Thoracic aorta endothelial cell (primary cell): ENCODE measurements at places on chromosomes 2 and 18. TPM values are rescaled to one million over a fixed set of nuclear protein-coding genes. Genes with fewer than 3 reads are reported as not detected.

The TMEFF2 gene
- total RNA-seq, result under 0.01 and 0.07 TPM in 2 replicates

The DYSF gene
- 122 and 135 TPM in 2 replicates for total RNA-seq

The HJURP gene
- 42.0 and 56.3 TPM in 2 replicates for total RNA-seq

The CWC22 gene
- 25.0 and 26.9 TPM in 2 replicates for total RNA-seq

The PCARE gene
- total RNA-seq, result not detected in 2 replicates

The PRSS56 gene
- not detected in 2 replicates for total RNA-seq

The UPP2 gene
- total RNA-seq, result not detected in 2 replicates

The WDR43 gene
- 122 and 144 TPM in 2 replicates for total RNA-seq

The LRATD1 gene
- 0.13 and 0.79 TPM in 2 replicates for total RNA-seq

The TWIST2 gene
- total RNA-seq, result 2.6 and 4.5 TPM in 2 replicates

The MATN3 gene
- total RNA-seq, result 2.3 and 3.5 TPM in 2 replicates

The TGFA gene
- total RNA-seq, result 0.22 and 0.66 TPM in 2 replicates

The FSHR gene
- not detected in 2 replicates for total RNA-seq

The CAVIN2 gene
- total RNA-seq, result 163 and 168 TPM in 2 replicates

The FLACC1 gene
- 0.93 and 2.3 TPM in 2 replicates for total RNA-seq

The HRH4 gene
- under 0.01 TPM in 1 of 2 replicates, not detected in the other for total RNA-seq
